Activated naive CD4-positive, alpha-beta T cell treated with Interleukin-2 at 50 U/mL for 16 hours (primary cell): ENCODE measurements at places on chromosomes 1 and 21.

- DNase-seq = no peak
These were observed 136.9 kb upstream of the NEGR1 start for GRCh38 chr1:72419229-72419628.

DNA sequence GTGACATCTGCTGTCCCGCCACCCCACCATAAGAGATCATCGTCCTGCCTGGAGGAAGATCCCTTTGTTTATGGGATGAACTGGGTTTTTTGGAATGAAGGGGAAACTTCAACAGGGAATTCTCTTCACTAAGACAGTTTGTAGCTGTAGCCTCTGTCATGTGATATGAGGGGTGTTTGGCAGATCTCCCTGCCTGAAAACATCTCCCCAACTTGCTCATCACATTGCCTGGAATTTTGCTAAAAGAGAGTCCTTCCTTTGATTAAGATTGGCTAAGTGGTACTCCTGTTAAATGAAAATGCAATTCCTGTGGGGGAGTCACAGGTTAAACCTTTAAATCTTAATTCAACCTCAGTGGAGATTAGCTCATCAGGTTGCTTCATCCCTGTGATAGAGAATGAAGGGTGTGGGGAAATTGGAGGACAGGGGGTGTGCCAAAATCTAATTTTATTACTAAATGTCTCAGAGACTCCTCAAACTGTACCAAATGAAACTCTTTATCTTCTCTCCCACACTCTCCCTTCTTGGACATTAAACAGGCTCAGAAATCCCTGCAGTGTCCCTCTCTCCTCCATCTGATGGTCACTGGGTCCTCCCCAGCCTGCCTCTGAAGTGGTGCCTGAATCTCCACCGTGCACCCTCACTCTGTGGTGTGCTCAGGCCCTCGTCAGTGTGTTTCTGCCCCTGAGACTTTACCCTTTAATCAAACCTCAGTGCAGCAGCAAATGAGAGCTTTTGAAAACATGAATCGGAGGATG, 54.8 kb downstream of the IER5 start:
- no peak for DNase-seq

DNA sequence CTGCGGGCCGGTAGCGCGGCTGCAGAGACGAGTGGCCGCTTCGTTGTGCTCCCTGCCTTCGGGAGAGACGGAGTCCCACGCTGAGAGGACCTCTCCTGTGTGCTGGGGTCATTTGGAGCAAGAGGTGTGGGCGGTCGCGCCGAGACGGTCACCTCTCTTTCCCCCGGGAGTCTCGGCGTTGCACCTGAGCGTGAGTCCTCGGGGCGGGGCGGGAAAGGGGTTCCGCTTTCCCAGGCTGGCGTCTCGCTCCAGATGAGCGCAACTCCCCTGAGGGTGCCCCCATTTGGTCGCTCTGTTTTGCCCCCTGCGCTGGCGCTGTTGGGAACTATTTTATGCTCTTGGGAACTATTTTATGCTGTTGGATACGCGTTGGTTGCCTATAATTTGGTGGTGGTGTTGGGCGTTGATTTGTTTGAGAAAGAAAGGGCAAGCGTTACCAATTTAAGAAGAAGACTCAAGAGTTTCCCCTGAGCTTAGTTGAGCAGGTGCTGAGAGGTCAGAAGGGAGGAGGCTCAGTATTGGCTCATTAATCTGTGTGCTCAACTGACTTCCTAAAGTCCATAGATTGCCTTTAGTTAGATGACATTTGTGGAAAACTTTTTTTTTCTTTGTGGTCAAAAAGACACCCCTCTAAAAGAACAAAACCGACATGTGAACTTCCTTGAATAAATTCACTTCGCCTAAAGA, 683 bp downstream of the LRRC8B start:
- DNase-seq = peak; percentile 53

GRCh38 chr1:54228638-54229079, 28.7 kb downstream of the MRPL37 start:
- no peak for DNase-seq

GRCh38 chr1:47646676-47647075, 208.8 kb downstream of the FOXD2 start:
- no peak for DNase-seq

DNA sequence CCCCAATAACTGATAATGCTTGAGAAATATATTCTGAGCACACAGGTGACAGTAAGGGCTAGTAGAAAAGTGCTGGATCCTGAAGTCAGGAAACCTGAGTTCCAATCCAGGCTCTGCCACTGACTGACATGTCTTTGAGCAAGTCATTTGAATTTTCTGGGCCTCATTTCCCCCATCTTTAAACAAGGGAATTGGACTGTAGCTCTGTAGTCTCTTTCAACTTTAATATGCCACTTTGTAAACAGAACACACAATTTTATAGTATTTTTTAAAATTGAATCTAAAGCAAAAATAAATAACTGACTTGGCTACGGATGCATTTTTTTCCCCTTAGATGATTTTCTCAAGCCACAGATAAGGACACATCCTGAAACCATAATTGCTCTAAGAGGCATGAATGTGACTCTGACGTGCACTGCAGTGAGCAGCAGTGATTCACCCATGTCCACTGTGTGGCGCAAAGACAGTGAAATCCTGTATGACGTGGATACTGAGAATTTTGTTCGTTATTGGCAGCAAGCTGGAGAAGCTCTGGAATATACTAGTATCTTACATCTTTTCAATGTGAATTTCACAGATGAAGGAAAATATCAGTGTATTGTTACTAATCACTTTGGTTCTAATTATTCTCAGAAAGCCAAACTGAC, 37.0 kb downstream of the LRIG2 start:
- no peak for DNase-seq

DNA sequence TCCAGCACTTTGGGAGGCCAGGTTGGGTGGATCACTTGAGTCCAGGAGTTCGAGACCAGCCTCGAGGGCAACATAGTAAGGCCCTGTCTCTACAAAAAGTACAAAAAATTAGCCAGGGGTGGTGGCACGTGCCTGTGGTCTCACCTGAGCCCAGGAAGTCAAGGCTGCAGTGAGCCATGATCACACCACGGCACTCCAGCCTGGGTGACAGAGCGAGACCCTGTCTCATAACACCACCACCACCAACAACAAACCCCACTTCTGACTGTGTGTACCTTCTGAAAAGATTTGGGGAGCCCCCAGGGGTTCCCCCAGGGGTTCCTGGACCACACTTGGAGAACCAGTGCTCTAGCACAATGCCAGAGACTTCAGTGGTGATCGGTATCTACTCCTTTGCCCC, 29.9 kb downstream of the NUAK2 start:
- no peak for DNase-seq

GRCh38 chr21:46625759-46626158, 9.7 kb upstream of the PRMT2 start:
- no peak for DNase-seq

GRCh38 chr1:18132711-18133541, 25.3 kb downstream of the IGSF21 start:
- no peak for DNase-seq

DNA sequence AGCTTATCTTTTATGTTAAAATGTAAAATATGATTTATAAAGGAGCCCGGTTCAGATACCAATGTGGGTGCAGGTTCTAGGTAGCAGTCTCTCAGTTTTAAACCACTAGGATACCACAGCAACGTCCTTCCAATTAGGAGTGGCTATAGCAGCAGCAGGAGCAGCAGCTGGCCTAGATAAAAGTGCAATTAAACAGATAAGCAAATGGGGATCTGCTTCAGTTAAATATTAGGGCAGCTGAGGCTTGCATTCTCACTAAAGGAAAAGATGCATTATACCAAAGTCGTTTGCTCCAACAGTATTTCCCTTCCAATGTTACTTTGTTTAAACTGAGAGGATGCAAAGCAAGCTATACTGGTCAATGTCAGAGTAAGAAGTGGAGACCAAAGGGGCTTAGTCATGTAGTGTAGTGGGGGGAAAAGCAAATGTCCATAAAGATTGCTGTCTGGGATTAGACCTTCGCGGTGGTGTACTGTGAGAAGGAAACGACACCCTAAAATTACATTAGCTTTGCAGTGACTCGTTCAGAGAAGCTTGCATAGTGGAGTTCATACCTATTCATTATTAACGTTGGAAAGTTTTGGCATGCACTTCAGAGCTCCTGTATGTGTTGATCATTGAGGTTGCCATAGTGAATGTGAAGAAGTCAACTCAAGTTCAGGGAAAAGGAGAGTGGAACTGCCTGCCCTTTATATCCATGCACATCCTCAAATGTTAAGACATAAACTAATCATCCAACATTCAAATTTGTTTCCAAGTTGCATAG, 272.2 kb downstream of the VAV3 start:
- DNase-seq = no peak

- DNase-seq = no peak
These were observed 47.8 kb upstream of the ECE1 start for GRCh38 chr1:21337928-21338572.

- DNase-seq = no peak
These were observed 113.1 kb upstream of the GUCA2B start for GRCh38 chr1:42040159-42040558.

DNA sequence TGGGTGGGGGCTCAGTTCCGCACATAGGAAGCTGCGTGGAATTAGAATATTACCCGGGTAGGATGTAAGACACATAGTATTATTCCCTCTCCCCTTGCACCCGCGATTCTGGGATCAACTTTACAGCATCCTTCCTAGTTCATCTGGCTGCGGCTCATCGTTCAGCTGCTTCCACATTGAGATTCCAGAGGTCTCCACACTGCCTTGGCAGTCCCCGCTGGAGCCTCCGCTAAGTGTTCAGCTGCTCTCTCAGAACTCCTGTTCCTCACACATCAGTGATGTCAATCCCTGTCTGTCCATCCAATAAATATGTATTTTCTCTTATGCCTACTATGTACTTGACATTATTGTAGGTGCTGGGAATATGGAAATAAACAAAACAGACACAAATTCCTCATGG, 135.6 kb upstream of the SYT6 start:
- DNase-seq = no peak

GRCh38 chr1:41983451-41983850, 64.7 kb upstream of the HIVEP3 start:
- DNase-seq = no peak

- DNase-seq = no peak
These were observed 9.3 kb upstream of the LORICRIN start for GRCh38 chr1:153250166-153250565.

- no peak for DNase-seq
These were observed 46.7 kb downstream of the WARS2 start for GRCh38 chr1:119093721-119094120.

DNA sequence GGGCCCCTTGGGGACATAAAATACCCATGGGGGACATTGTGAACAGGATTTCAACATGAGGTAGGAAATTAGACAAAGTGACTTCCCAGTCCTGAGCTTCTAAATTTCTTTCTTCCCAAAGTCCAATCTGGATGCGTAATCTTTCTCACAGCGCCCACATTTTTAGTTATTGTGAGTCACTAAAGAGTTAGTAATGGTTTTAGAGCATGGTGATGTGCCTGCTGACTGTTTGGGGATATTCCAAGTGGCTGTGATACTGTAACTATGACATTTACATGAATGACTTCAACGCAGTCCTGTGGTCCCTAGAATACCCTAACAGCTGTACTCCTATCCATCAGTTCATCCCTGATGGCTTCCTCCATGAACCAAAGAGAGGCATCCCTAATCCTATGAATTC, 224.0 kb upstream of the COA6 start:
- no peak for DNase-seq

- no peak for DNase-seq
These were observed 61.7 kb downstream of the ERICH3 start for GRCh38 chr1:74611887-74612286.

DNA sequence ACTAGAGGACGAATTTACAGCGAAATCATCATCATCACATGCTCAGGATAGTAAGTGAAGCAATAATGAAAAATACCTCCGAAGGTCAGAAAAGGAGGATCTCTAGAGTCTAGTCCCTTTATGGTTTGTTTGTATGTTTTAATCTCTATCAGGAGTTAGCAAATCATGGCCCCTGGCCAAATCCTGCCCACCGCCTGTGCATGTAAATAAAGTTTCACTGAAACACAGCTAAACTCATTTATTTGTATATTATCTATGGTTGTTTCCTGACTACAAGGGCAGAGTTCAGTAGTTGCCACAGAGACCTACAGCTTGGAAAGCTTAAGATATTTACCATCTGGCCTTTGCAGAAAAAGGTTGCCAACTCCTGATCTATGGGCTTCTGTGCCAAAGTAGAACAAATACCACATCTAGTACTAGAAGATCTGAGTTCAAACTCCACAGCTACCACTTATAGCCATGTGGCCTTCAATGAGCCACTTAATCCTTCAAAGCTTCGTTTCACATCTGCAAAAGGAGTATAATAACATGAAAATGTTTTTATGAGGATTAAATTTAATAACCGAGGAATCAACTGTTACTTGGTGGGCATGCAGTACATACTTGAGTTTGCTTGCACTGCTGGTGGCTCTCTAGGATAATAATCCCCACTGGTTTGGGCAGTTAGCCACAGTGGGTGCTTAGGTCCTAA, 94.0 kb upstream of the KIF26B start:
- DNase-seq = no peak

GRCh38 chr1:95095833-95096217, 21.3 kb upstream of the TLCD4 start:
- no peak for DNase-seq

DNA sequence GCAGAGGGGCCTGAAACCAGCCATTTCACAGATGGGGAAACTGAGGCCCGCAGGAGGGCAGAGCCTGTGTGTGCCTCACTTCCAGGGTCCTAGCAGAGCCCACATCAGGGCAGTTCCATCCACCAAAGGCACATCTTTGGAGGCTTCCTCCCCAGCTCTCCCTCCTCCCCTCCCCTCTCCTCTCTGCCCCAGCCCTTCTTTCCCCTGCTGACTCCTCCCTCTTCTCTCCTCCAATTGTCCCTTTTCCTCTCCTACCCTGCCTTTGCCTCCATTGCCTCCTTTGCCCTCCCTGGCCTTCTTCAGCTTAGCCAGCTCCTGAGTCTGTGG, 56.6 kb downstream of the TMEM53 start:
- no peak for DNase-seq

DNA sequence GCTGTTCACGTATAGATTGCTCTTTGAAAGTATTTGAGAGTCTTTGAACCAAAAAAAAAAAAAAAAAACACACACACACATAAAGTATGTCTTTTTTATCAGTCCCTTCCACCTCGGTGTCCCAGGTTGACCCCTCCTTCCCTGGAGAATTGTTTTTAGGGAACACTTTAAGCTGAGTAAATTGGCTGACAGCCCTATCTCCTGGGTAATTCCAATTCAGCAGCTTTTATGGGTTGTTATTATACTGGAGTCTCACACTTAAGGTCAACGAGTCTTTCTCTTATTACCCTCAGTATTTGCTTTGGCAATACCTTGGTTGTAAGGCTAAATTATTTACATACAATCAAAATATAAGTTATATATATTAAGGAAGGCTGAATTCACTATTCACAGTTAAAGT, 69.4 kb downstream of the SLC30A10 start:
- DNase-seq = no peak

DNA sequence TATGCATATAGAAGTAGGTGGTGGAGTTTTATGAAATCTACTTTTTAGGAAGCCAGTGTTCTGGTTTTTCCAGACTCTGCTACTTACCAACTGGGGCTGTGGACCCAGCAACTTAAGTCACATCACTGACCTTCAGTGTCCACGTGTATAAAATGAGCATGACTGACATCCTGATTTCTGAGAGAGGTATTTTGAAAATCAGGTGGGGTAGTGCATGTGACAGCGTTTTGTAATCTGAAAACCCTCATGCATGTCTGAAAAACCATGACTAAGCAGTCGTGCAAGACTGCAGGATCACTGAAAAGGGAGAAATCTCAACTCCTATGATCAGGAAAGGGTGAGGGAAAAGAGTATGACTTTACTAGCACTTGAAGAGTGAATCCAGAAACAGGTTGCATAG, 26.1 kb downstream of the CR1L start:
- DNase-seq = no peak

- no peak for DNase-seq
These were observed 18.6 kb downstream of the LURAP1 start for GRCh38 chr1:46221749-46222148.
